ENCODE measurements at places on chromosomes 16 and 17.

DNA sequence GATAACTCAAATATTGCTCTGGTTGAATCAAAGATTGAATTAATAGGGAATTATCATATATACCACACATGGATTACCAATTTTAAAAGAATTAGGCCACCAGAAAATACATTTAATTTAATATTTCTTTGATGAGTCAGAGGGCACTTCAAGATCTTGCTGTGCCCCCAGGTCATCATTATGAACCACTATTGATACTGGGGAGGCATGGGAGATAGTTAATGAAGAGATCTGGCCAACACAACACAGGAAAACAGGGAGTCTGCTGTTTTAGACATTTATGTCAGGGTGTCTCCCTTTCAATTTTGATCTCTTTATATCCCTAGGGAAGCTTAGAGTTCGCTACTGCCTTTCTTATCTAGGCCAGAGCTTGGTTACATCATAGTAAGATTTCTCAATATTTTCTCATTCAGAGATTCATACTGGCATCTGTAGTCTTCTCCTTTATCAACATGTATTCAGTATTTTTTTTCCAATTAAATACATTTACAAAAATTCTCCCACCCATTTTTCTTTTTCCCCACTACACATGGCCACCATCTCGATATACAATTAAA lies 158.3 kb upstream of the ZFHX3 start:
- DNase-seq, result no peak

DNA sequence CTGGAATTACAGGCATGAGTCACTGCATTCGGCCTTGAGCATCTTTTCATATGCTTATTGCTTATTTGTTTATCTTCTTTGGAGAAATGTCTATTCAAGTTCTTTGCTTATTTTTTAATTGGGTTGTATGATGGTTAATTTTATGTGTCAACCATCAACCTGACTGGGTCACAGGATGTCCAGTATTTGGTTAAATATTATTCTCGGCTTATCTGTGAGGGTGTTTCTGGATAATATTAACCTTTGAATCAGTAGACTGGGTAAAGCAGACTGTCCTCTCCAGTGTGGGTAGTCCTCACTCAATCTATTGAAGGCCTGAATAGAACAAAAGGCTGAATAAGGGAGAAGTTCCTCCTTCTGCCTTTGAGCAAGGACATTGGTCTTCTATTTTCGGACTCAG lies 142.0 kb downstream of the SSH2 start:
- no peak for DNase-seq

- peak; percentile 95 for DNase-seq
These were observed at the start of gene FOXK2 for GRCh38 chr17:82518826-82519810. TSS of gene FOXK2 (plus strand) at chr17:82519732. CDS start at chr17:82519889, 157 bp downstream.

DNA sequence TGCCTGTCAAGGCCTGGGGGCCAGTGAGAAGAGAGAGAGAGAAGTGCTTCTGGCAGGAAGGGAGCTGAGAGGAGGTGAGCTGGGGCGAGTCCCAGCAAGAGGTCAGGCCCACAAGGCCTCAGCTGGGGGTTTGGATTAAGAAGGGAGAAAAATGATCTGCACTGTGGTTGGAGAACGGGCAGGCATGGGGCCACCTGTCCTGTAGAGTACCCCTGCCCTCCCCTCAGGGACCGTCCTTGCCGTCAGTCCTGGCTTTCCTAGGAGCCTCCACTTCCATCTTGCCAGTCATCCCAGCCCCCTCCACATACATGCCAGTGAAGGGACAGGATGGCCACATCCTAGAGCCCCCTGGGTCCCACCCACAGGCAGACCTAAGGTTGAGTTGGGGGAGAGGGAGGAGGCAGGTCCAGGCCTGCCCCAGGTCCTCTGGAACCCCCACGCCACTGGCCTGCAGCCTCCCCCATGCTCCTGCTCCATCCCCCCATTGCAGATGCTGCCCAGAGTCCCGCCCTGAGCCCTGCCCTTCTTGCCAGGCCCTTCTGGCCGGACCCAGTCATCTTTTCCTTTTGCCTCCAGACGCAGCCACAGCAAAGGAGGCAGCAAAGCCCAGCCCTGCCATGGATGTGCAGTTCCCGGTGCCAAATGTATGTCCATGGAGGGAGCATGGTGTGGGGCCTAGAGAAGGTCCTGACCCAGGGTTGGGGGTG lies 18.9 kb downstream of the KATNB1 start:
- no peak for DNase-seq

DNA sequence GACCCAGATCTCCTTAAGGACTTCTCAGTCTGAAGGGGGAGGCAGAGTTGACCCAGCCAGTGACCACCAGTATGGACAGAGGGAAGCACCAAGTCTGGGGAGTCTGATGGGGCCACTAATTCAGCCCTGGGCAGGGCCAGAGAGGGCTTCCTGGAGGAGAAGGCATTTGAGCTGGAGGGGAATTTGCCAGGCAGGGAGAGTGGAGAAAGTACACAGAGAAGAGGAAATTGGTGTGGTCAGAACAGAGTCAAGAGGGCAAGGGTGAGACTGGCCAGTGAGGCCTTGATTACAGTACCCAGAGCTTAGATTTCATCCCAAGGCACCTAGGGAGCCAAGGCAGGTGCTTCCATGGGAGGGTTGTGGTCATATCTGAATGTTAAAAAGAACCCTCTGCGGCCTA lies 36.3 kb downstream of the MYO15A start:
- no peak for DNase-seq

DNA sequence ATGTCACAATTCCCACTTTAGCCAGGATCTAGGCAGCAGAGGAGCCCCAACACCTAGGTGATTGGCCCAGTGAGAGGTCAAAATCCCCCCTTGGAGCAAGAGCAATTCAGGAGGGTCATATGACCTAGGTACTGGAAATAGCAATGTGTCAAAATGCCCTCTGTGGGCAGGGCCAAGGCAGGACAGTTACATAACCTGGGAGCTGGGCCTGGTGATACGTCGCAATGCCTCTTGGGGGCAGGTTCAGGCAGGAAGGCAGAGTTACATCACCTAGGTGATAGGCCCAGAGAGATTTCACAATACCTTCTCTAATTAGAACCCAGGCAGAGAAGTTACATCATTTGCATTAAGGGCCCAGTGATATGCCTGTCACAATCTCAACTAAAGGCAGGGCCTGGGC lies 1906.3 kb downstream of the TP53TG3F start:
- no peak for DNase-seq

DNA sequence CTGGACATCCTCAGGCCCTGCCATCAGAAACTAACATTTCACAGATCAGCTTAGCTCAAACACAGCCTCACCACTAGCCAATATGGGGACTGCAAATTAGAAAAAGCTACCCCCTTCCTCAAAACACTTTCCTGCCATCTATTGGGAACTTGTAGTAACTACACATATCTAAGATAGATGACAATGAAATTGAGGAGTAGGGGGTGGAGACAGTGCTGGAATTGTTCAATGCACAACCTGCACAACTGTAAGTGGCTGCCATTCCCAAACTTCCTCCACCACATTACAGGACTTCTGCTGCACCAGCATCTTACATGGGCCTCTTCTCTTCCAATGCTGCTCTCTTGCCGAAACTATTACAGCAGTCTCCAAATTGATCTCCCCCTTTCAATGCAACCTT lies 21.9 kb downstream of the AIPL1 start:
- DNase-seq, result no peak

- DNase-seq, result peak; percentile 32
These were observed 57.3 kb downstream of the CRISPLD2 start for GRCh38 chr16:84876873-84877606.

Data from aorta (tissue), 5 donors.